Psoas muscle (tissue), 8 donors: ENCODE measurements at places on chromosomes 2 and 18. TPM values are rescaled to one million over a fixed set of nuclear protein-coding genes. Genes with fewer than 3 reads are reported as not detected.

RGPD8 gene
- total RNA-seq = 8.1 TPM

ZNF521 gene
- 6.5 TPM for total RNA-seq

MOCOS gene
- total RNA-seq = 0.30 TPM

LRP2 gene
- total RNA-seq = not detected

MAB21L4 gene
- not detected for total RNA-seq

FAM228B gene
- 12.9 TPM for total RNA-seq

DNA sequence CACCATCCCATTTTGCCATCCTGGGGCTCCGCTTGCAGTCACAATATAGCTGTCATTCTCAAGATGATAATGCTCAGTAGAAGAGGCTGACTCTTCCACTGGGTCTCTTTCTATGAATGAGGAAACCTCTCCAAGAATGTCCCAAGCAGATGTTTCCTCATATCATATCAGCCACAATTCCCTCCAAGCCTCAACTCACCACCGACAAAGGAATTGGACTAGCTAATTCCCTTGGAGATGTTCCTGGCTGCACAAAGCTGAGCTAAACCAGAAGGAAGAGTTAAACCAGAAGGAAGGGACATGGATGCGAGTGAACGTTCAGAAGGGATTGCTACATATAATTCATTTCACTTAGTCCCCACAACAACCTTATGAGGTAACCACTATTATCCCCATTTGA, 65.0 kb upstream of the NPAS2 start:
- no peak overlapping the region for H3K27ac ChIP-seq
- H3K27me3 ChIP-seq = no peaks in the 10 kb centered on the region
- H3K4me3 ChIP-seq = no peak overlapping the region
- no peak for DNase-seq

DNA sequence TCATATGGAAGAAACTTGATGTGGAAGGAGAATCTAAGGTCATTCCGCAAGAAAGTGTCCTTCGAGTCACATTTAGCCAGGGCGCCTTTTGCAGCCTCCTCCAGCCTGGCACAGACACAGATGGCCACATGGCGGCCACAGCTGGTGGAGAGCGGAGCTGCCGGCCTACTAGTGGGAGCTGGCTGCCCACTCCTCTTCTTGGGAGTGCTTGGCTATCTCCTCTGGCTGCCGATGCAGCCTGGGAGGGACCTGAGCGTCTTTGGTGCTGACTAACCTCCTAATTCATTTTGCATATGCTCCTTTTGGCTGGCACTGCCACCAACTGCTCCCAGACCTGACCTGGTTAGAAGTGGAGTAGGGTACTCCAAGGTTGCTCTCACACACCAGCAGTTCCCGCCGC, 199.3 kb upstream of the MYT1L start:
- H3K27me3 ChIP-seq = no peaks in the 10 kb centered on the region
- H3K4me1 ChIP-seq = no peaks in the 10 kb centered on the region
- H3K36me3 ChIP-seq = no peaks in the 10 kb centered on the region
- DNase-seq = no peak

DNA sequence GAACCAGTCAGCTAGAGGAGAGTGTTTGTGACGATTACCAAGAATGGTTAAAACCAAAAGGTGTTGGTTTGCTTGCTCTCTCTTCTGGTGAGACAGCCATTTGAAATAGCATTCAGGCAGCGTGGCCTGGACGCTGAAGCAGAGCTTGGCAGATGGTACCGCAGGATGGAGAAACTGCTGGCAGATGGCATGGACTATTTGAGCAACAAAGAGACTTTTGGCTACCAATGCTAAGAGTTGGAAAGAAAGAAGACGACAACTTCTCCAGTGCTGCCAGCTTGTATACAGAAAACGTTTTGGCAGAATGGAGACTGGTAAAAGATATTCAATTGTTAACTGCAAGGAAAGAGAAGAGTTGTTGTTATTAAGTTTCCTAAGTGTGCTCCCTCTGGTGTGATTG, 315.0 kb downstream of the PARD3B start:
- peak overlapping the region; percentile 78 for H3K27ac ChIP-seq
- peak; percentile 50 for DNase-seq
- no peaks in the 10 kb centered on the region for H3K36me3 ChIP-seq
- H3K4me1 ChIP-seq = peaks cover 18% of the 10 kb centered on the region

GRCh38 chr18:28153485-28154065, 23.4 kb downstream of the CDH2 start:
- peaks cover 3% of the 10 kb centered on the region for H3K27me3 ChIP-seq
- H3K4me1 ChIP-seq = no peaks in the 10 kb centered on the region
- no peak overlapping the region for H3K27ac ChIP-seq
- no peaks in the 10 kb centered on the region for H3K36me3 ChIP-seq

GRCh38 chr18:58338961-58339592, 289.8 kb downstream of the ALPK2 start:
- no peak for DNase-seq
- H3K4me1 ChIP-seq = peaks cover 16% of the 10 kb centered on the region
- H3K4me3 ChIP-seq = no peak overlapping the region

- H3K4me3 ChIP-seq = no peak overlapping the region
- H3K4me1 ChIP-seq = no peaks in the 10 kb centered on the region
- H3K27ac ChIP-seq = no peak overlapping the region
- H3K27me3 ChIP-seq = peaks cover 4% of the 10 kb centered on the region
- H3K36me3 ChIP-seq = no peaks in the 10 kb centered on the region
- no peak for DNase-seq
Observed at GRCh38 chr2:134181219-134181618, 72.7 kb upstream of the MGAT5 start.

DNA sequence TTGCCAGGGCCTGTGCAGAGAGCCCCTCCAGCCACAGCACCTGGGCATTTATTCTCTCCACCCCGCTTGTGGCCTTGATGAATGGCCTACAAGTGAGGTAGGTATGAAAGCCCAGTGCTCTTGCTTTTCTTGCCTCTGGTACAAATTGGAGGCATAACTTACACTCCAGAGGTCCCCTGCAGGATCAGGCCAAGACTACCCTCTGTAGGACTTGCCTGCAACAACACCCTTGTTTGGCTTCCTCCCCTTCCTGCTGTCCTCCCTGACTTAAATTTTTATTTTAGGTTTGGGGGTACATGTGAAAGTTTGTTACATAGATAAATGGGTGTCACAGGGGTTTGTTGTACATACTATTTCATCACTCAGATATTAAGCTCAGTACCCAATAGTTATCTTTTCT, 95.7 kb downstream of the CDC42EP3 start:
- H3K27me3 ChIP-seq = no peaks in the 10 kb centered on the region
- no peak overlapping the region for H3K4me3 ChIP-seq
- no peak for DNase-seq

- no peaks in the 10 kb centered on the region for H3K36me3 ChIP-seq
- H3K27ac ChIP-seq = no peak overlapping the region
- peaks cover 8% of the 10 kb centered on the region for H3K4me1 ChIP-seq
- no peaks in the 10 kb centered on the region for H3K27me3 ChIP-seq
- no peak for DNase-seq
Observed at GRCh38 chr2:182962641-182963040, 75.6 kb downstream of the NCKAP1 start.

GRCh38 chr2:235263205-235264120, 230.4 kb upstream of the AGAP1 start:
- no peak overlapping the region for H3K4me3 ChIP-seq
- H3K27me3 ChIP-seq = peaks cover 6% of the 10 kb centered on the region
- DNase-seq = peak; percentile 87
- no peaks in the 10 kb centered on the region for H3K36me3 ChIP-seq
- H3K4me1 ChIP-seq = no peaks in the 10 kb centered on the region
- H3K27ac ChIP-seq = no peak overlapping the region

DNA sequence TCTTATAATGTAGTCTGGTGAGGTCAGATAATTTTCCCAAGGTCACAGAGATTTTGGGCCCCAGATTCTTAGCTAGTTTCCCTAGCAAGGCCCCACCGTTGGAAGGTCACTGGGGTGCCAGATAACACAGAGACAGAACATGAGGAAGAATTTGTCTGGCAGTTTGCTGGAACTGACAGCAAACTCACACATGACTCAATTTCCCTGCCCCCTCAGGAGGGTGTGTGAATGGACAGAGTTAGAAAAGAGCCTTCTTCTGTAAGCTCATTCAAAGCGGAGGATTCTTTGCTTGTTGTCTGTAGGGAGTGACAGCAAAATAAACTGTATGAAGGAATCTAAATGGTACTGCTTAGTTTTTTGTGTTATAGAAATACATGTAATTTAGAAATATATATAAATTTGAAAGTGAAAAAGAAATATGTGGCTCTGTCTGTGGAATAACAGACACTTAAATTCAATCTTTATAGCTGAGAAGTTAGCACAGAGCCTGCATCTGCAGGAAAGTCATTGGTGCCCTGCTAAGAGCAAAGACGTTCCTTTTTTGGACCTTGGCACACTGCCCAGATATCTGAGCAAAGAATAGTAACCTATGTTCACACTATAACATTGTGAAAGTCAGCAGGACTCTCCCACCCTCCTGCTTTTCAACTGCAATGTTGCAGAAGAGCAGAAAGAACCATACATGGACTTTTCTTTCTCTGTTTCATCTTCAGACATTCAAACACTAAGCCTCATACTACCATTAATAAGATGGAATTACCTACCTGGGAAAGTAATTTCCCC, 2.1 kb downstream of the MDH1 start:
- H3K4me1 ChIP-seq = peaks cover 43% of the 10 kb centered on the region
- no peaks in the 10 kb centered on the region for H3K27me3 ChIP-seq
- DNase-seq = no peak
- peak overlapping the region; percentile 56 for H3K27ac ChIP-seq
- peaks cover 28% of the 10 kb centered on the region for H3K36me3 ChIP-seq

DNA sequence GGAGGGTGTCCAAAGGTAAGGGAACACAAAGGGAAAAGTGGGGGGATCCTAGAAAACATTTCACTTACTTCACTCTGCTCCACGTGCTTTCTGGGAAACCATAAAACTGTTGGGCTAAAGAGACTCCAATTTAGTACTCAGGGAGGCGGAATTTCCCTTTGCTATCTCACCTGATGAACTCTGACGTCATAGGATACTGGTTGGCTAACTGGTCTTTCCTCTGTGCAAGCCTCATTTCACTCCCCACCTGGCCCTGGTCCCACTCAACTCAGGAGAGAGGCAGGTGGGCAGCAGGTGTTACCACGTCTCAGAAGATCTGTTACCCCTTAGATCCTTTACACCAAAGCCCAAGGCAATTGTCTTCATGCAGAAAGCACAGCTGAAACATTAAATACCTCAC, 51.8 kb upstream of the PMAIP1 start:
- H3K27ac ChIP-seq = no peak overlapping the region
- H3K36me3 ChIP-seq = no peaks in the 10 kb centered on the region
- no peaks in the 10 kb centered on the region for H3K27me3 ChIP-seq
- no peak overlapping the region for H3K4me3 ChIP-seq
- H3K4me1 ChIP-seq = no peaks in the 10 kb centered on the region

DNA sequence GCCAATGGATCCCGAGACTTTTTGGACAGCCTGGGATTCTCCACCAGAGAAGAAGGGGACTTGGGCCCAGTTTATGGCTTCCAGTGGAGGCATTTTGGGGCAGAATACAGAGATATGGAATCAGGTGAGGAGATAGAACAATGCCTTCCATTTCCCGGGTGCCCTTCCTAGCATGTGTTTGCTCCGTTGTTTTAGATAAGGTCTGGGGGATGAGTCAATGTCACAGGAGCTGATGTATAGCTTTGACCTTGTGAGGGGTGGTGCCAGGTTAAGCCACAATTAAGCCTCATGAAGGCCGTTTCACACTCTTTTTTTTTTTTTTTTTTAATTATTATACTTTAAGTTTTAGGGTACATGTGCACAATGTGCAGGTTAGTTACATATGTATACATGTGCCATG, 4.7 kb downstream of the TYMS start:
- H3K4me1 ChIP-seq = peaks cover 4% of the 10 kb centered on the region
- no peak overlapping the region for H3K27ac ChIP-seq
- H3K4me3 ChIP-seq = no peak overlapping the region
- no peaks in the 10 kb centered on the region for H3K36me3 ChIP-seq
- no peak for DNase-seq

GRCh38 chr2:36530178-36530982, 67.6 kb downstream of the FEZ2 start:
- H3K4me1 ChIP-seq = peaks cover 20% of the 10 kb centered on the region
- no peak for DNase-seq
- no peaks in the 10 kb centered on the region for H3K27me3 ChIP-seq
- H3K27ac ChIP-seq = peak overlapping the region; percentile 63
- H3K36me3 ChIP-seq = no peaks in the 10 kb centered on the region
- H3K4me3 ChIP-seq = no peak overlapping the region

DNA sequence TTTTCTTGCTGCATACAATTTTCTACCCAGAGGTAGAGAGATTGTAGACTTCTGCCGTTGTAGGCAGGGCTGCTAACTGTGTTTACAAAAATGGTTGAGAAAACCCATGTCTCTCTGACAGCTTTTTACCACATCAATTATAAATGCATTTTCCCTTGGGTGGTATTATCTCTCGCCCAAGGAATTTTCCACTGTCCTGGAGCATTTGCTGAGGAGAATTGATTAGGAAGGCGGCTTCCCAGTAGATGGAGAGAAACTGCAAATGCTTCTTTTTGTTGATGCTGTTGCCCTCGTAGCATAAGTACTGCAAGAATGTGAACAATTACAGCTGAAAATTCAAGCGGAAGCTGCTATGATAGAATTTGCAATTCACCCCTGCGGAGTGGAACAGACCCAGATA, 1007.7 kb upstream of the KLHL29 start:
- H3K27ac ChIP-seq = no peak overlapping the region
- H3K4me1 ChIP-seq = no peaks in the 10 kb centered on the region
- no peak for DNase-seq
- H3K27me3 ChIP-seq = no peaks in the 10 kb centered on the region
- no peak overlapping the region for H3K4me3 ChIP-seq
- no peaks in the 10 kb centered on the region for H3K36me3 ChIP-seq

- DNase-seq = peak; percentile 74
- H3K4me1 ChIP-seq = peaks cover 25% of the 10 kb centered on the region
- peak overlapping the region; percentile 77 for H3K4me3 ChIP-seq
Observed at GRCh38 chr2:62705859-62706720, 577 bp downstream of the EHBP1 start.

GRCh38 chr18:22271030-22271429, 101.6 kb downstream of the GATA6 start:
- no peak for DNase-seq
- no peaks in the 10 kb centered on the region for H3K4me1 ChIP-seq
- no peak overlapping the region for H3K4me3 ChIP-seq
- H3K27ac ChIP-seq = no peak overlapping the region

DNA sequence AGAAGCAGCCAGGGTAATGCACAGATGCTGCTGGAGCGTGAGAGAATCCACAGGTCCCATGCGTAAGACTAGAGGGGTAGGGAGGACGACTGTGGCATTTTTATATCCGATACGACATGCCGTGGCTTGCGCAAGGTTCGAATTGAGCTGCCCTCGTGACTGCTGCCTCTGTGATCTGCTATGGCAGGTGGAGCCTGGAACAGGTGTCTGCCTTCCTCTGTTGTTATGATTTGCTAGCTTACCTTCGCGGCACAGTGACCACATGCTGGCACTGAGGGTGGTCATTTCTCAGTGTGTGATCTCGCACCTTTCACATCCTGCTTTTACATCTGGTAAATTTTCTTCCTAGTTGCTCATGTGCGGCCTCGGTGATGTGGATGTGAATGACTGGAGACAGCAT, 240.2 kb downstream of the ALPK2 start:
- H3K4me1 ChIP-seq = peaks cover 27% of the 10 kb centered on the region
- H3K4me3 ChIP-seq = no peak overlapping the region
- no peak for DNase-seq
- H3K27me3 ChIP-seq = no peaks in the 10 kb centered on the region
- peak overlapping the region; percentile 74 for H3K27ac ChIP-seq
- peaks cover 76% of the 10 kb centered on the region for H3K36me3 ChIP-seq
